Breast epithelium (tissue), 4 donors: ENCODE measurements at places on chromosomes 2 and 18. TPM values are rescaled to one million over a fixed set of nuclear protein-coding genes. Genes with fewer than 3 reads are reported as not detected.

B3GNT2 gene
- total RNA-seq, result 39.5 TPM

OR6B2 gene
- not detected for total RNA-seq

LOXHD1 gene
- total RNA-seq, result 0.80 TPM

TEX44 gene
- not detected for total RNA-seq

ST8SIA5 gene
- 0.29 TPM for total RNA-seq

RAX gene
- total RNA-seq, result not detected

CFAP53 gene
- total RNA-seq, result 1.6 TPM

COL3A1 gene
- total RNA-seq, result 98.1 TPM

ARHGEF4 gene
- total RNA-seq, result 7.5 TPM

ANKRD36 gene
- total RNA-seq, result 37.0 TPM

CAMKMT gene
- 10.5 TPM for total RNA-seq

REG1A gene
- total RNA-seq, result not detected

PAX8 gene
- total RNA-seq, result 1.0 TPM

MTCL1 gene
- total RNA-seq, result 7.2 TPM

FAM228B gene
- 46.2 TPM for total RNA-seq

CDKL4 gene
- total RNA-seq, result 2.6 TPM

PID1 gene
- total RNA-seq, result 60.3 TPM

ANKMY1 gene
- total RNA-seq, result 13.0 TPM

IL36G gene
- not detected for total RNA-seq

GIGYF2 gene
- 79.8 TPM for total RNA-seq

LAMA1 gene
- total RNA-seq, result 10.2 TPM

EML6 gene
- total RNA-seq, result 5.9 TPM

POTEI gene
- total RNA-seq, result 1.2 TPM

PTPRN gene
- total RNA-seq, result 0.44 TPM

CYP27A1 gene
- 25.6 TPM for total RNA-seq

ABHD1 gene
- 0.80 TPM for total RNA-seq

TGFA gene
- 16.1 TPM for total RNA-seq

PER2 gene
- 16.1 TPM for total RNA-seq

SKOR2 gene
- not detected for total RNA-seq

DNAJC5G gene
- total RNA-seq, result not detected

CCDC178 gene
- total RNA-seq, result 1.6 TPM

TYMS gene
- 2.0 TPM for total RNA-seq

PDIA6 gene
- total RNA-seq, result 108 TPM

RPIA gene
- 15.4 TPM for total RNA-seq

ARHGAP15 gene
- 10.7 TPM for total RNA-seq

CD8B gene
- total RNA-seq, result 3.5 TPM

PRLH gene
- not detected for total RNA-seq

UPP2 gene
- 0.16 TPM for total RNA-seq
